ENCODE measurements at places on chromosomes 12 and 14.

DNA sequence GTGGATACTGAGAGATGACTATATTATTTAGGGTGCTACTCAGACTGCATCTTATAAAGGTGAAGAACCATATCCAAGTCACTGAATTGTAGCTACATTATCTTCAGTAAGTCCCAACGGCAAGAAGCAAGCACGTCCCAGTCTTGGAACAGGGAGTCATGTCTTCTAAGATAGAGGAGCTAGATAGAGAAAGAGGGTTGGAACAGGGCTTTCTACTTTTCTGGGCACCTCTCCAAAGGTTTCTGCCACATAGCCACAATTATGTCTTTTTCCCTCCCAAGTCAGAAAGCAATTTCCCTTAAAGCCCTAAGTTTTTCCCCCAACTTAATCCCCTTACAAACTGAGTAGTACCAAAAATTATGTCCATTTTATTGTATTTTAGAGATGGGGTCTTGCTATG is 22.4 kb downstream of the MAPK1IP1L start:
- DNase-seq: no peak

DNA sequence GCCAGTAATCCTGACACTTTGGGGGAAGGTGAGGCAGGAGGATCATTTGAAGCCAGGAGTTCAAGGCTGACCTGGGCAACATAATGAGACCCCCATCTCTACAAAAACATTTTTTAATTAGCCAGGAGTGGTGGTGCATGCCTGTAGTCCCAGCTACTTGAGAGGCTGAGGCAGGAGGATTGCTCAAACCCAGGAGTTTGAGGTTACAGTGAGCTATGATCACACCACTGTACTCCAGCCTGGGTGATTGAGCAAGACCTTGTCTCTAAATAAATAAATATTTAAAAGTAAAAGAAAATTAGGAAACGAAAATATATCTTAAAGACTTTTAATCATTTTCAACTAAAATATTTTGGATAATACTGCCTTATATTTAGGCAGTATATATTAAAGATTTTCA is 25.9 kb downstream of the CKB start:
- DNase-seq: no peak

- no peak for DNase-seq
These were observed 139.0 kb downstream of the DPF3 start for GRCh38 chr14:72754949-72755348.

- DNase-seq: peak; percentile 13
These were observed 3.4 kb downstream of the CYP46A1 start for GRCh38 chr14:99687284-99688209.
